GM19239 (cell line): ENCODE measurements at places on chromosomes 1 and 21.

- no peak for DNase-seq
These were observed 45.2 kb downstream of the CHODL start for GRCh38 chr21:18289876-18290275.

DNA sequence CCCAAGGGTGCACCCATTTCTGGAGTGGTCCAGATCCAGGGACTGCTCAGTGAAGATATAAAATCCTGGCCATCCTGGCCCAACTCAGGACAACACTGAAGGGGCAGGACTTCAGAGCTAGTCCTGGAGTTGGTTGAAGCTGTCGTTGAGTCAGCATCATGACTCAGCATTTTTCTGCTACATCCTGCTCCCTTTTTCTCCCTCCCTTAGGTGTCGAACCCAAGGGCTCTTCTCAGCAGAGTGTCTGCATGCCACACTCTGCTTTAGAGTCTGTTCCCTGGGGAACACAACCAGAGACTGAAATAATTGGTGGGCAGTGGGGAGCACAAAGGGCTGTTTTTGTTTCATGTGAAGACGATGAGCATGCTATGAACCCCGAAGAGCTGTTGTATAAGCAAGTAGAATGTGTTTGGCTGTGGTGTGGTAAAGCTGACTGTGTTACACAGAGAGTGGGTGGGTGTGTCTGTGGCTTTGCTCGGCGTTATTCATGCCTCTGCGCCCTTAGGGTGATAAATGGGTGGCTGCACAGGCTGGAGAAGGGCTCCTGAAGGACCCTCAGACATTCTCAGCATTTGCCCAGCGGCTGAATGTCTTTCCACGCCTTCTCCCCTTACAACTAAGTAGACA is 167.2 kb downstream of the CYYR1 start:
- DNase-seq: no peak

GRCh38 chr21:32114419-32115035 is 164.3 kb downstream of the MIS18A start:
- DNase-seq: no peak

DNA sequence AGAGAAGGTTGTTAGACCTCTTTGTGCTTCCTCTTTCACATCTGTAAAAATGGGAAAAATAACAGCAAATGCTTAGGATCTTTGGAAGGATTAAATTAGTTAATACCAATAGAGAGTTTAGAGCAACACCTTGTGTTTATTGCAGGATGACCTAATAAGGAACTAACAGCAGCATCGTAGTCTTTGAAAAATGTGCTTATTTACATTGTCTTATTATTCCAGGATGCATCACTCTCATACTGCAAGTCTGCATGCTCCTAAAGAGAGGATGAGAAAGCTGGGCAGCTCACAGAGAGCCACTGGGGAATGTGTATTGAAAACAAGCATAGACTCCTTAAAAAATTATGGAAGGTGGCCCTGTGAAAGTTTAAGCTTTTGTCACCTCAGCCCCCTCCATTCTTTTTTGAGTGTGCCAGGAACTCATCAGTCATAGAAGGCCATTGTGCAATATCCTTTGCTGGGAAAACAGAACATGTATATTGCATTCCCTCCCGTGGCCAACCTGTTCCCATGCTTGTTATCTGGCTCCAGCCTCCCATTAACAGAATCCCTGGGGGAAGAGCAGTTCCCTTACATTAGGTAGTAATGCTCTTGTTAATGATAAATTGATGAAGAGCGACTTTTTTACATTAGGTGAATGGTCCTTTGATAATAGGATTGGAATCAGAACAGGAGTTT is 180.7 kb downstream of the ZNF326 start:
- DNase-seq: no peak

DNA sequence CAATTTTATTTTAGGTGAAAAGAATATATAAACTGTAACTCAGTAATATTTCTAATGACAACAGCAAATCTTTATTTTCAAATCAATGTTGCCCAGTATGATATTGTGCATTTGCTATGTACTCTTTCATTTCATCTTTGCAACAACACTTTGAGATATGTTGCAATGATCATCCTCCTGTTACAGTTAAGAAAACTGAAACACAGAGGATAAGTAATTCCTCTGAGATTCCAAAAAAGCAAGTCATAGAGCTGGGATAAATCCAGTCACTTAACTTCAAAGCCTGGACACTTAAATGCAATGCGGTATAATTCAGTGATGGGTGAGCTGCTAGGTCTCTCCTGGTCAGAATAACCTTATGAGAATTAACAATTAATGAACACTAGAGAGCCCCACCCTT is 48.6 kb upstream of the EXO1 start:
- no peak for DNase-seq

- DNase-seq: no peak
These were observed 161.7 kb downstream of the FCRL5 start for GRCh38 chr1:157390651-157391050.

GRCh38 chr1:240149484-240150094 is 57.9 kb downstream of the FMN2 start:
- no peak for DNase-seq

- DNase-seq: no peak
These were observed 1067.9 kb downstream of the BRINP3 start for GRCh38 chr1:189409774-189410173.

- DNase-seq: no peak
These were observed 13.2 kb downstream of the IFNLR1 start for GRCh38 chr1:24173638-24174575.

- peak; percentile 4 for DNase-seq
These were observed 141.4 kb downstream of the SMYD3 start for GRCh38 chr1:246365708-246366107.

DNA sequence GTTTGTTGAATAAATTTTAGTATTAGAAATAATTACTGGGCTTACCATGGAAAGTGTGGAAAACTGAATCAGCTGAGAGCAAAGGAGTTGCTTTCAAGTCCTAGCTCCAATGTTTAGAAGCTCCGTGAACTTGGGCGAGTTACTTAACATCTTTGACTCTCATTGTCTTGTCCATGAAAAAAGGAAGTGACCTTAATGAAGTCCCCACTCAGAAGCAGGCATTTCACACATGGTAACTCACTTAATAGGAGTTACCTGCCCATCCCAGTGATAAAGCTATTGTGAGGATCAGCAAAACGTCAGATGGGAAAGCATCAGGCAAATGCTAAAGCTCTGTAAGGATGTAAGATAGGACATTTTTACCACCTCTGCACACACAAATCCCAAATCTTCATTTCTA is 34.0 kb upstream of the GADD45A start:
- DNase-seq: no peak

- DNase-seq: no peak
These were observed 155.5 kb downstream of the GLUL start for GRCh38 chr1:182235952-182236650.

DNA sequence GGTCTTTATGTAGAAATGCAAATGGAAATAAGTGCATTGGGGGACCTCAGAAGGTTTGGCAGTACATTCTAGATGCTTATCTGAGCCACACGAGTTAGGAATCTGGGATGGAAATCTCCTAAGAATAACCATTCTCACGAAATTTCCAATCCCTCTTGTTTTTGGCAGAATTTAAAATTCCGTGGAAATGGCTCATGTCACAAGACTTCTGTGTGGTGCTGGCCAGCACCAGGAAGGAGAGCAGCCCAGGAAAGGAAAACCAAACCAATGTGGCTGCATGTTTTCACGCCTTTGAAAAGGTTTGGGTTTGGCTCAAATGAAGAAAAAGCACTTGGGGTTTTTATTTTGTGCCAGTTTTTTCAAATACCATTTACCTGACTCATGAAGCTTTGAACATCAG is 80.1 kb upstream of the KCNK2 start:
- DNase-seq: no peak

DNA sequence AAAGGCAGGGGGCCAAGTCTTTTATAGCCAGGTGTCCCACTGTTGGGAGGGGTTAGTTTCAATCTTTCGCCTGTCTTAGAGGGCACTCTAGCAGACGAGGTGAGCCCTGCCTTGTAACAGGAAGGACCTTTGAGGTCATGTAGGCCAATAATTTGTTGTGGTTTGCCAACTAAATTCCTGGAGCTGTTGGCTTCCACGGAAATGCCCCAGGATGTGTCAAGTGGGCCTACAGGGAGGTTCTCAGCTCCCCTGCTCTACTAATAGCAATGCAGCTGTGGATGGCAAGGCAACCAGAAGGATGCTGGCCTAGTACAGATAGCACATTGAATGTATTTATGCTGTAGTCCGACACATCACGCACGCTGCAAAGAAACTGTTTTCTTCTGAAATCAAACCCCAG is 22.3 kb upstream of the CASQ2 start:
- DNase-seq: no peak

- no peak for DNase-seq
These were observed 59.6 kb upstream of the DIP2A start for GRCh38 chr21:46399129-46399528.

- DNase-seq: no peak
These were observed 289.6 kb downstream of the PTPRU start for GRCh38 chr1:29525941-29526340.

- DNase-seq: no peak
These were observed 114.2 kb downstream of the SIK1 start for GRCh38 chr21:43312751-43313169.

DNA sequence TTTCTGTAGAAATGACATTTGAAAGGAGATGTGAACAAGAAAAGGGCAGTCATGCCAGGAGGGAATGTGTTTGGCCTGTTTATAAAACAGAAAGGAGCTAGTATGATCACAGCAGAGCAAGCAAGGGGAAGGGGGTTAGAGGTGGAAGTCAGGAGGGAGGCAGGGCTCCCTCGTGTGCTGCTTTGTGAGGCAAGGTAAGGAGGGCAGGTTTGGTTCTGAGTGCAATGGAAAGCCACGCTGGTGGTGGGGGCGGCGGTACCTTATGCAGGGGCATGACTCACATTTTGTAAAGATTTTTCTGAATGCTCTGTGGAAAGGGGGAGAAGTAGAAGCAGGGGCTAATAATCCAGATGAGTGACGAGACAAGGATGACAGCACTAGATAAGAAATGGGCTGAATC is 197.5 kb upstream of the C8B start:
- DNase-seq: no peak

DNA sequence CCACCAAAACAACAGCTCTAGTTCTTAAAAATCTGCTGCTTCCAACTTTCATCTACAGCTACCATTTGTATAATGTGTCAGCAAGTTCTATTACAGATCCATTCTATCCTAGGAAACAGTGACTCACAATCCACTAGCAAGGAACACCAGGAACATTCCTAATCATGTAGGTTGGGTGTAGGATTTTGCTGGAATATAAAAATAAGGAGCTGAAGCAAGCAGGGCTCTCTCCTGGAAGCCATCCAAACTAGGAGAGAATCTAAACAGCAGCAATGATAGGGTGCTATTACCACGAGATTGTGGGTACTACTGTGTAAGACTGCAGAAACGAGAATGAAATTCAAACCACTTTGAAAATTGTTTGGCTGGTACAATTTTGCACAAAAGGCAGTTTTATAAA is 135.0 kb downstream of the PTPN14 start:
- no peak for DNase-seq

- DNase-seq: no peak
These were observed 21.9 kb downstream of the LGALS8 start for GRCh38 chr1:236545621-236546169.

GRCh38 chr1:238582816-238583215 is 692.1 kb upstream of the ZP4 start:
- DNase-seq: no peak

GRCh38 chr1:191904991-191905390 is 253.3 kb upstream of the RGS18 start:
- no peak for DNase-seq

- DNase-seq: no peak
These were observed 1770.9 kb downstream of the BRINP3 start for GRCh38 chr1:188706742-188707141.

- DNase-seq: no peak
These were observed 165.9 kb upstream of the CACNA1E start for GRCh38 chr1:181317261-181317930.

DNA sequence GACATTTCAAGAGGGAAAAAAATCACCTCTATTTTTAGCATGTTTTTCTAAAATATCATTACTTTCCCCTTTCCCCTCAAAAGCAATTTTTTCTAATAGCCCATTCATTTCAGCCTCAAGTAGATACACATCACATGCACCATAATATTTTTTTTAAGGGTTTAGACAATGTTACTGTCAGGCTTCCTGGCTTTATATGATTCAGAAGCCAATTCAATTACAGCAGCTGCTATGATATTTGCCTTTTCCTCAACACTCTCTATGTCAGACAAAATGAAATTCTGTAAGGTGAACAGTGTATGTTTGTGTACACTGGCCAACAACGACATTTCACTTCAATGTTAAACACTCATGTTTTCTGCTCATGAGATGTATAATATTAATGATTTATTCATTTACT is 46.5 kb downstream of the OMA1 start:
- DNase-seq: no peak

GRCh38 chr1:27668808-27669723 is 2.9 kb downstream of the IFI6 start:
- peak; percentile 70 for DNase-seq

- DNase-seq: no peak
These were observed 115.7 kb upstream of the VAMP3 start for GRCh38 chr1:7655354-7655753.

- DNase-seq: no peak
These were observed 3.2 kb upstream of the NUAK2 start for GRCh38 chr1:205324781-205325180.

DNA sequence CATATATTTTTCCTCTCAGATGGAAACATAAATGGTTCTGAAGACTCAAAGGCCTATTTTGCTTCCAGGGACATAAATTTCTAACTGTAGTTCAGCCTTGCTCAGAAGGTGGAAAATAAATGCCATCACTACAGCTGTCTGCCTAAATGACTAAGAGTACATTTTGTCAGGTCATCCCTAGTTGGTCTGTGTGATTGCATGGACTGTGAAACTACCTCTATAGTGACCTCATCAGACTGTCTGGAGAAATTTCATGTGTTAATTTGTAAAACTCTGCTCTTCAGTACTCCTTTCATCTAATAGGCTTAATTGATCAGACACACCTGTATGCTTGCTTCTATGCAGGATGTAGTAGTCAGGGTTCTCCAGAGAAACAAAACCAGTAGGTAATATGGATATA is 886.9 kb downstream of the AMY1C start:
- no peak for DNase-seq
